ENCODE measurements at places on chromosomes 7 and 10.

DNA sequence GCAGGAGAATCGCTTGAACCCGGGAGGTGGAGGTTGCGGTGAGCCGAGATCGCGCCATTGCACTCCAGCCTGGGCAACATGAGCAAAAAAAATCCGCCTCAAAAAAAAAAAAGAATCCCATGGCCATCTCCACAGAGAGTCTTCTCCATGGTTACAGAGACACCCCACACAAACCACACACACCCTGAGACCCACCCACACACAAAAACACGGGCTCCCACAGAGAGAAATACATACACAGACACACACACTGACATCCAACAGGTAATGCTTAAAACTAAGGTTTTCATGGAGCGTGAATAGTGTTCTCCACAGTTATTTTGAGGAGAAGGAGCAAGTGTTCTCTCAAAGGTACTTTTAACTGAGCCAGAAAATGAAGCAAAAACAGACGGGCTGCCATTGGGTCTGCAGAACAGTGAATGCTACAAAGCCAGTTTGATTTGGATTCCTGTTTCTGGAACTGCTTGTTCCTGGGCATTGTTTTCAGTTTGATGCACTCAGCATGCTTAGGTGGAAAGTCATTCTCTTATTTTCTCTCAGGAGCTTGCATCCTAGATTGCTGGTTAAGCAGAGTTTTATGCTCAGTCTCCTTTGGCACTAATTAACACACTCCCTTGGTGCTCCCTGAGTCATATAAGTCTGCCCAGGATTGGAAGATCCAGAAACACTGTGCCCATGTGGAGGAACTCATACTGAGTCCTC, 15.4 kb downstream of the AHCYL2 start:
- DNase-seq = no peak

- peak; percentile 64 for DNase-seq
These were observed 38.1 kb upstream of the R3HCC1L start for GRCh38 chr10:98096316-98096715.

DNA sequence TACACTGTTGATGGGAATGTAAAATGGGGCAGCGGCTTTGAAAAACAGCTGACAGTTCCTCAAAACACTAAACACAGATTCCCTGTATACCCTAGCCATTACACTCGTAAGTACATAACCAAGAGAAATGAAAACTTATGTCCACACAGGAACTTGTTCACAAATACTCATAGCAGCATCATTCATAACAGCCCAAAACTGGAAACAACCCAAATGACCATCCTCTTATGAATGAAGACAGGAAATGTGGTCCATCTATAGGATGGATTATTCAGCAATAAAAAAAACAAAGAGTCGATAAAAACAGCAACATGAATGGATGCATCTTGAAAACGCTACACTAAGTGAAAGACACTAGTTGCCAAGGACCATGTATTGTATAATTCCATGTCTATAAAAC, 23.7 kb downstream of the NMT2 start:
- DNase-seq = no peak

GRCh38 chr7:37769291-37769690, 79.1 kb upstream of the NME8 start:
- DNase-seq = no peak

GRCh38 chr10:126041804-126042231, 145.5 kb downstream of the FANK1 start:
- peak; percentile 2 for DNase-seq

DNA sequence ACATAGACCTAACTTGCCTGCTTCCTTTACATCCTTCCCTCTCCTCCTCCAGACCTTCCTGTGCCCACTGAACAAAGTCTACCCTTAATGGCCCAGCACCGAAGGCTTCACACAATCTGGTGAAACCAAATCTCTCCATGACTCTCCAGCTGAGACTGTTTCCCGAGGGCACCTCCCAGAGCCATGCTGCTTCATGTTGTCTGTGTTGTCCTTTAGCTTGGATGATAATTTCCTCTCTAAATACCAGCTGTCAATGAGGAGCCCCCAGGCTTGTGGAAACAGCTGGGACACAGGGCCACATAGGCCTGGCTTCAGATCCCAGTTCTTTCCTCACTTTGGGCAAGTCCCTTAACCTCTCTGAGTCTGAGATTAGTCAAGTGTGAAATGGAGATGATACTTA, 54.3 kb downstream of the DLD start:
- DNase-seq = no peak

GRCh38 chr10:133388973-133389818, 4.8 kb upstream of the MTG1 start:
- DNase-seq = no peak

- DNase-seq = no peak
These were observed 192.0 kb upstream of the HABP2 start for GRCh38 chr10:113360870-113361269.

DNA sequence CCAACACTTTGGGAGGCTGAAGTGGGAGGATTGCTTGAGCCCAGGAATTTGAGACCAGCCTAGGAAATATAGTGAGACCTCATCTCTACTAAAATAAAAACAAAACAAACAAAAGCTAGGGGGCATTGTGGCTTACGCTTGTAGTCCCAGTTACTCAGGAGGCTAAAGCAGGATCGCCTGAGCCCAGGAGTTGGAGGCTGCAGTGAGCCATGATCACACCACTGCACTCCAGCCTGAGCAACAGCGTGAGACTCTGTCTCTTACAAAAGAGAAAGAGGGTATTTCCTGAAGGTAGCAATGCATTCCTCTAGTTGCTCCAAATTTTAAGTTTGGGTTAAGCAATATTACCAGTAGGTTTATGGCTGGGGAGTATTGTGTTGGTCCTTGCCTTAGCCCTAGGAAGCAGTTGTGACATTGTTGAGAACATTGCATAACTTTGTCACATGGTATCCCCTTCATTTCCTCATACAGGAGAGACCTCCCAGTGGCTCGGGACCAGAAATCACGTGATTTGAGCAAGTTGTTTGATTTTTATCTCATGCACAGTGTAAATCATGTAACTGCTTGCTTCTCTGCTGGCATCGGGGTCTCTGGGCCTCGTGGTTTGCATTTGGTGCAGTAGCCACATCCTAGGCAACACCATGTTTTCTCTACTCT, 23.3 kb upstream of the SMARCD3 start:
- DNase-seq = no peak

DNA sequence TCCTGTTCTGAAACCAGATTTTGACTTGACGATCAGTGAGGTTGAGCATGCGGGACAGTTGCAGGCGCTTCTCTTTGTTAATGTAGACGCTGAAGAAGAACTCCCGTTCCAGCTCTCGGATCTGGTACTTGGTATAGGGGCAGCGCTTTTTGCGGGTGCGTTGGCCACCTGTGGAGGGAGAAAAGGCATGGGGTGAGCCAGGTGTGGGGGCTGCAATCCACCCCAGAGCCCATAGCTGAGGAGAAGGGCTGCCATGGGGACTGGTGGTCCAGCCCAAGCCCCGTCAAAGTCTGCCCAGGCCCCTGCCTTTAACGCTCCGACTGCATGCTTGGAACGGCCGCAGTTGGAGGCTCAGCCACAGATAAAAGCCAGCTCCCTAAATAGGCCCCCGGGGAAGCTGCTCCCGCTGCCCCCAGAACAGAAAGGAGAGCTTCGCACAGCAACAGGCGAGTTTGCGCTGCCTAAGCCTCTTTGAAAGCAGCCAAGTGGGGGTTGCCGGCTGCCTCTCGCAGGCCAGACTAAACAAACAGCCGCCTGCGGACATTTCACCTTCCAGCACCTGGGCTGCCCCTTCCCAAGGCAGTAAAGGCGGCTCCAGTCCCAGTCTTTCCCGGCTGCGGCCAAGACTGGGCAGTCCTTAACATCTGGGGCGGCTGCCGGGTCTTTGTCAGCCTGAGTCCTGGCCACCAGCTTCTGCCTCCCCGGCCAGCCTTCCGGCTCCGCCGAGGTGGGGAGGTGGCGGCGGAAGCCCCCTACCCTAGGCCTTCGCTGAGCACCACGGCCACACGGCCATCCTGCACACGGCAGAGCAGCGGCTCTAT, 2.0 kb downstream of the HOXA11 start:
- DNase-seq = peak; percentile 13

- DNase-seq = no peak
These were observed 8.2 kb downstream of the CNNM1 start for GRCh38 chr10:99337311-99337811.

- DNase-seq = no peak
These were observed 29.8 kb downstream of the VCL start for GRCh38 chr10:74027702-74028101.

- peak; percentile 13 for DNase-seq
These were observed 1.9 kb downstream of the LRRC72 start for GRCh38 chr7:16528520-16528919.

DNA sequence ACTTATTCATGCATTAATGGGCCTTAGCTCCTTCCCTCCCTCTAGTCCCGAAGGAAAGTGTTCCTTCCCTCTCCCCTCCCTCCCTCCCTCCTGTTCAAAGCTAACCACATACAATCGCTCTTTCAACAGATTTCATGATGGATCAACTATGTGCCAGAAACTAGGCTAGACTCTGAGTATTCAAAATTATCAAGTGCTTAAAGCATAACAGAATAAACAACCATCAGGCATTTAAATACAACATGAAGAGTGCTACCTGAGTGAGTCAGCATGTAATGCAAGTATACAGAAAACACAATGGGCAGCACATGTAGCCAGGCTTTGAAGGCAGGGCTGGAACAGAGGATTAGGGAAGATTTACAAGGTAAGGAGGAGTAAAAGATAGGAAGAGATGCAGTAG, 11.3 kb downstream of the CHCHD3 start:
- peak; percentile 12 for DNase-seq

DNA sequence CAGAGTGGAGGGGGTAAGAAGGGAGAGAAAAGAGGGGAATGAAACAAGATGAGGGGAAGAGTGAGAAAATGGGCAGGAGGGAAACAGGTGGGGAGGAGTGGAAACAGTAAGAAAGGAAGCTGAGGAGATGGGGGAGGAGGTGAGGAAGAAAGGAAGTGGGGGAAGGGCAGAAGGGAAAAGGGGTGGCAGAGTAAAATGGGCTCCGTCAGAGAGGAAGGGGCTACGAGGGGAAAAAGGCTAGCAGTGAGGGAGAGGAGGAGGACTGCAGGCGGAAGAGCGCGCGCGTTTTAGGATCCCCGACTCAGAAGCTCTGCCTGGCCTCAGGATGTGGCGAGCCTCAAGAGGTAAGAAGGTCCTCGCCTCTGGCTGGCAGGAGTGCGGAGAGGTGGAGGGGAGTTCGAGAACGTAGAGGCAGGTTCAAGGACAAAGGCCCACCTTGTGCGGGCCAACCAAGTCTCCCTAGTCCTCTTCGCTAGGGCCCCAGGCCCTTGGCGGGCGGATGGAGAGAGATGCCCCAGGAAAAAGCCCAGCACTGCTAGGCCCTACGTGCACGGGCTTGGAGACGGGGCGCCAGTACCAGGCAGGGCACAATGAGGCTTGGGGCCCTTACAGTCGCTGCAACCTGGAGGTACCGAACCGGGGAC, 5.8 kb upstream of the NKX2-3 start:
- DNase-seq = no peak

- DNase-seq = no peak
These were observed 217.5 kb downstream of the SNX13 start for GRCh38 chr7:17722798-17723197.

DNA sequence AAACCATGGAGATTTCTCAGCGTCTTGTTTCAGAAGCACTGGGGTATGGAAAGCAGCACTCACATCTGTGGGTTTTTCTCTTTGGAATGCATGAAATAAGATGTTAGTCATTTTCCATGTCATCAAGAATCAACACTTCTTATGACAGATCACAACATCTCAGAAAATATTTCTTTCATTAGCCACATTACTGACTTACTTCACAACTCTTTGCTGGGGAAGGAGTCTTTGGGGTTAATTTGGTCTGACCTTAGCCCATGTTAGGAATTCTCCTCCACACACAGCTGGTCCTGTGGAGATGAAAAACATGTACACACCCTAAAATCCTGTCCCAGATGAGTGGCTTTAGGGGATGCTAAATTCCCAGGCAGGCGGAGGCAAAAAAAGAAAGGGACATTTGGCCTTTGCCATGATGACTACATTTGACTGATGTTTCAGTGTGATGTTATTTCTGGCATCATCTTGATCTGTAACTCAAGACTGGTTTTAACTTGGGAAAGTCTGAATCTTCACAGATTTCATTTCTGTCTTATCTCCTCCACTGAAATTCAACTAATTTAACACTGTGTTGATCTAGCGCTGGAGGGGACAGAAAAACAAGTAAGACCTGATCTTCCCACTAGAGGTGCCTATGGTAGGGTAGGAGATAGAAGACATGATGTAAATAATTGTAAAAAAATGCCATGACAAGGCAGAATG, 363.2 kb downstream of the PRPF18 start:
- DNase-seq = no peak

GRCh38 chr7:101386558-101387231, 24.0 kb downstream of the COL26A1 start:
- DNase-seq = no peak

DNA sequence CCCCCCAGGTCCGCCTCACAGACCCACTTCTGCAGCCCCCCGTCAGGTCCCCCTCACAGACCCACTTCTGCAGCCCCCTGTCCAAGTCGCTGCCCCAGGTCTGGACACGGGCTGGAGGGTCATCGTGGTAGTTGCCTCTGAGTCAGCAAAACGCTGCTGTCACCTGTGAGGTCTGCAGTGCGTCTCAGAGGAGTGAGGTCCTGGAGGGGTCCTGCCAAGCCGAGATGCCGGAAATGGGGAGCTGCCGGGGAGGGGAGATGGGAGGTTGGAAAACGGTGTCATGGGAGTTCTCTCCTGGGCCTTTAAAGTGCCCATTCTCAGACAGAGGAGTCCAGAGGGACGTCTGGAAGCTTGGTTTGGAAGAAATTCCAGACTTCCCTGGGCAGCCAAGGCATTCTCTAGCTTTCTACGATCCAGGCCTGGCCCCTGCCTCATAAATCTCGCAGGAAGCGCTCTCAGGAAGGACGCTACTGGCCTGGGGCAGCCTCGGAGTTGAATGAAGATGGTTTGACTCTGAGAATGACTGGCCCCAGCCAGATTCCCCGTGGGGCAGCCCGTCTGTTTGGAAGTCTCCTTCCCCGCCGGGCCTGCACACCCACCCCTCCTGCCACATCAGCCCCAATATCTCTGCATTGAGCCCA, 38.7 kb downstream of the CALML3 start:
- no peak for DNase-seq

DNA sequence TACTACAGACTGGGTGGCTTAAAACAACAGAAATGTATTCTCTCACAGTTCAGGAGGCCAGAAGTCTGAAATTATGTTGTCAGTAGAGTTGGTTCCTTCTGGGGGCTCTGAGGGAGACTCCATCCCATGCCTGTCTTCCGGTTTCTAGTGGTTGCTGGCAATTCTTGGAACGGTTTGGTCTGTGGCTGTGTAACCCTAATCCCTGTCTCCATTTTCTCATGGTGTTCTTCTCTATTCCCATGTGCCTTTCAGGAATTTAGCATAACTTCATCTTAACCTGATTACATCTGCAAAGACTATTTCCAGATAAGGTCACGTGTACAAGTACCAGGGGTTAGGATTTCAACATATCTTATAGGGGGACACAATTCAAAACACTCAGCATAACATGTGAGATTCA, 73.2 kb downstream of the FAM241B start:
- no peak for DNase-seq

DNA sequence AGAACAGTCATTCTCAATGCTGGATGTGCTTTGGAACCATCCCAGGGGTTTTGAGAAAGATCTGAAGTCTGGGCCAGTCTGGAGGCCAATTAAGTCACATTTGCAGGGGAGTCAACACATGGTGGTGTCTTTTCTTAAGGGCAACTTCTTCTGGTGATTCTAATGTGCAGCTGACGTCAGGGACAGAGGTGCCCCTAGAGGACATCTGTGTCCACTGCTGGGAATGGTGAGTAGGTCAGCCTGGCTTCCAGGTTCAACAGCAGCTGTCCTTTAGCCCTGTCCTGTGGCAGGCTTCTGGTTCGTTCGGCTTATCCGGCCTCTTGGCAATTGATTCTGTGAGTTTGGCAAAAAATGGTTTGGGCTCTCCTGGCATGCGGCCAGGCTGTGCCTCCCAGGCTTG, 269.7 kb upstream of the HABP2 start:
- no peak for DNase-seq

All from NCI-H1417 (cell line).